ENCODE measurements at places on chromosomes 5 and 9.

DNA sequence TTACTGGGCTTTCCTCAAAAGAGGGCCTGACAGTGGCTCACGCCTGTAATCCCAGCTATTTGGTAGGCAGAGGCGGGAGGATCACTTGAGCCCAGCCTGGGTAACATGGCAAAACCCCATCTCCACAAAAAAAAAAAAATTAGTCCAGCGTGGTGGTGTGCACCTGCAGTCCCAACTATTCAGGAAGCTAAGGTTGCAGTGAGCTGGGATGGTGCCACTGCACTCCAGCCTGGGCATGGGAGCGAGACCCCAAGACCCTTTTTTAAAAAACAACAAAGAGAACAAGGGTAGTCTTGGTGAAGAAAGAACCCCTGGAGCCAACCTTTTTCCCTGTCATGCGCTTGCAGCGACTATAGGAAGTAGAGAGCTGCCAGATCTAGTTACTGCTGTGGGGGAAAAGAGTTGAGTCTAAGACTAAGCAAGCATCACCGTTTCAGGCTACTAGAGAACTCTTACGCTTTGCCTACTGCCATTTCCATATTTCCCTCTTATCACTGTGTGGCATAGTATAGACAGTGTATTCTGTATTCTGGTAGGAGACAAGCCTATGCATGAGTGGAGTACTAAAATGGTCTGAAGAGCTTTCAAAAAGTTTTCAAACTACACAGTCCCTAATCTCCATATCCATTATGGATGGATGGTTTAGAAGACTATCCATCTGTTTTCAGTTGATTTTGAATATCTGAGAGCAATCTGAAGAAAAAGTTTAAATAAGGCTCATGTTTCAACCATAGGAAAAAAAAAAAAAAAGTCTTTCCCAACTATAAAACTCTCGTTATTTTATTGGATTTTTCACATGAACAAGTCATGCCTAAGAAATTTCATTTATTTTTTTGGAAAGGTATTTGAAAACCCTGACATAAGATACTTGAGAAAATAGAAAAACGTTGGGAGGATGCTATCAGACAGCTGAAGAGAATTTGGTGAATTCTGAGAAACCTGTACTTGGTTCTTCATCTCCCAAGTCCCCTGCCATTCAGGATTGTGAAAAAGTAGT, 2.6 kb downstream of the C9orf40 start:
- no peak for DNase-seq

DNA sequence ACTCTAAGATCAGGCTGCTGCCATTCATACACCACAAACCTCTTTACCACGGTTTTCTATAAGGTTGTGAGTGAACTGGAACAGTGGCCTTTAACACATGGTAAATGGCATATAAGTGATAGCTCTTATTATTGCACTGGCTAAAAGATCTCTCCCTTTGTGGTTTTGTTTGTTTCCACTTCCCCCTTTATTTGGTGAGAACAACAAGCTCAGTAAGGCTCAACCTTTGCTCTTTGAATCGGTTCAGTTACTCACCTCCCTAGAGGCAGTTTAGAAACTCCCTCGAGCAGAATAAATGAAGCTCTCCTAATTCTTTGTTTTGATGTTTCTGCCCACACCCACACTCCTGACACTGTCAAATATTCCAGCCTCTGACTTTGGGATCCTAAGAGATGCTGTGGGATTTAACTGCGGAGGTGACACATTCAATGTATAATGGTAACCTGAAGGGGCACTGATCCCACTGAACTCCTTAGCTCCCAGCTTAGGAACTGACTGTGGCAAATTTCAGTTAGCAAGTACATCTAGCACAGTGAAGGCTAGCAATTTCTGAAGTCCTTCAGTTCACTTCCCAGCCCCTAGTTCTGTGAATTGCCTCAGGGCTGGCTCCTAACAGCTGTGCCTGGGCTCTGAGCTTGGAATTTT, 22.5 kb upstream of the RAD23B start:
- no peak for DNase-seq

- DNase-seq, result no peak
Observed at GRCh38 chr9:71004196-71004595, 117.2 kb downstream of the TRPM3 start.

DNA sequence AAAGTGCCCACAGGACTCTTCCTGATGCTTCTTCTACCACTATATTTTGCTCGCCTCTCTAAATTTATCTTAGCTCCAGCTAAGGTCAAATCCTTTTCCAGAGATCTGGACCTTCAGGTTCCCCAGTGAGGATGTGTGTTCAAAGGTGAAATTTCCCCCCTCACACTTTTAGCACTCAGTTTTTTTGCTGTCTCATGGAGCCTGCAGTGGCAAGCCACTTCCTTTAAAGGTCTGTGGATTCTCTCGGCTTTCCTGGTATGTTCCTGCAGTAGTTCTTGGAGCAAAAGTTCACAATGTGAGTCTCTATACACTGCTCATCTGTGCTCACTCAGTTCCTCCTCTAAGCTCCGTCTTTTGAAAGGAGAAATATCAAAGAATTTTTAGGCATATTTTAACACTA, 181.4 kb downstream of the LURAP1L start:
- no peak for DNase-seq

DNA sequence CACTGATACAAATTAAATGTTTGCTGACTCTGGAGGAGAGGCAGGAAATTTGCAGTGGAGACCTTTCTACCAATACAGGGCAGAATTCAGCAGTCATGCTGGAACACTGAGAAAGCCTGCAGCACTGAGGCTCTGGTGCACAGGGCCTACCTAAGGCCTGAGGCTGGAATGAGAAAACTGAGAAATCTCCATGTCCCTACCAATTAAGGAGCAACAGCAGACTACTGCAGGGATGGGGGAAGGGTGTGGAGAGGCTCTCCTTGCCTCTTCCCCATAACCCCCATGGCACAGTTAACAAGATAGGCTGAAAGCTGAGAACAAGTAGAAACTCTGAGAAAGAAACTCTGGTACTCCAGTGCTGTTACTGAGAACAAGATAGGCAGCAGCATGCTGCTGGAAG, 10.5 kb downstream of the FBXO4 start:
- DNase-seq, result no peak

DNA sequence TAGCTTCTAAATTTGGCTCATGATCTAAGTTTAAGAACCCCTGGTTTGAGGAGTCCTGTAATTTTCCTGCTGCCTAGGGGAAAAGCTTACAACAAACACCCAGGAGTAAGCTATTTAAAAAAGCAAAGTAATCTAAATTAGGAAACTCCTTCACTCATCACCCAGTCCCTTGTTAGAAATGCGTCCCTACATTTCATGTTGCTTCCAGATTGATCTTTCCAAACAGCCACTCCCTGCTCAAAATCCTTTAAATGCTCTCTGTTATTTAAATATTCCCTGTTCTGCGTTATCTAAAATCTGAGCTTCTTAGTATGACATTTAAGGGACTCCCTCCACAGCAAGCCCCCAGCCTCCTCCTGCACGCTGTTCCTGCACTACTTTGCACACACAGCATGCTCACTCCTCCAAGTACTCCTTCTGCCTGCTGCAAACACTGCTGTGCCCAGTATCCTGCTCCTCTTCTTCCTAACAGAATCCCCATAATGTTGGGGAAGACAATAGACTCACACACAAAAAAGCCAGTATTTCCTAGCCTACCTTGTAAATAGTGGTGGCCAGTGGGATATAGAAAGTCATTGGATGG, 123.3 kb upstream of the RASEF start:
- DNase-seq, result no peak

- peak; percentile 37 for DNase-seq
Observed at GRCh38 chr5:108727236-108727650, 20.5 kb upstream of the FER start.
